ENCODE measurements at places on chromosomes 5 and 9.
A peak's percentile ranks its signal among the peaks of the same experiment; 100 is the strongest.

DNA sequence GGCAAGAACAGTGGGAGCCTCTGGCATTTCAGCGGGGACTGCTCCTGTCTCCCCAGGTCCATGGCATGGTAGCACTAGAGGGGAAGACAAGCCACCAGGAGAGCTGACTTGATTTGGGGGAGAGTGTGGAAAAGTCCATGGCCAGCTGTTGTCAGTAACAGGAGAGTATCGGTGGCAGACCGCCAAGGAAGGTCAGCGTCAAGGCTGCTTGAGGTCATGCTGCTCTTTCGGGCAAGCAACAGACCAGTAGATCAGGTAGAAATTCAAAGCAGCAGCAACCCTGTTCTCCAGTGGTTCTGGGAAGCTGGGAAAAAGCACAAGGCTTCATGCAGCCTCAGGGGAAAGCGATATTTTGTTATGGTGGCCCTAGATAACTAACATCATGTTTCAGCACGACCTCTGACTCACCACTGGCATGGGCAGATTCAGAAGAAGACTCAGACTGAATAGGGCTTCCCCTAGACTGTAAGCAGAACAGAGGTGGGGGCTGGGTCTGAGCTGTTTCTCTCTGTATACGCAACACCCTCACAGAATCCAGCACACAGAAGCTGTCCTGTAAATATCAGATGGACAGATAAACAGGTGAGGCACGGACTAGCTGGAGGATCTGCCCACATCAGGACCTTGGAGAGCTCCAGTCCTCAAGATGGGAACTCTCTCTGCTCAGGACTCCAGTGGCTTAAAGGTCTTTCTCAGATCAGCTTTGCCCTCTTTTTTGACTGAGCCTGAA is 35.2 kb upstream of the PLEKHG4B start:
- DNase-seq: no peak

DNA sequence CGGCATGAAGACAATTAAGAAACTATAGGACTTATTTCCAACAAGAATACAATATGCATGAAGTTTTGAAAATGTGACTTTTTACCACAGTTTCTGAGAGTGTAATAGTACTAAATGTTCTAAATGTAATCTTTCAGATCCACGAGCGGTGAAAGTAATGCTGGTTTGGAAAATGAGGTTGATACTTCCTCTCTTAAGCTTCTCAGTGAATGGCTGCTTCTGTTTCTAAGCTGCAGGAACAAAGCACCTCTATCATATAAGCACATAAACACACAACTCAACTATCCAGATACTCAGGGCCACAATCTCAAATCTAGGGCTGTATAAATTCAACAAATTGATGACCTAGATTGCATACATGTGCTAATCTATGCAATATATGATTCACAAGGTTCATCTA is 78.3 kb downstream of the LIFR start:
- DNase-seq: peak; percentile 69

DNA sequence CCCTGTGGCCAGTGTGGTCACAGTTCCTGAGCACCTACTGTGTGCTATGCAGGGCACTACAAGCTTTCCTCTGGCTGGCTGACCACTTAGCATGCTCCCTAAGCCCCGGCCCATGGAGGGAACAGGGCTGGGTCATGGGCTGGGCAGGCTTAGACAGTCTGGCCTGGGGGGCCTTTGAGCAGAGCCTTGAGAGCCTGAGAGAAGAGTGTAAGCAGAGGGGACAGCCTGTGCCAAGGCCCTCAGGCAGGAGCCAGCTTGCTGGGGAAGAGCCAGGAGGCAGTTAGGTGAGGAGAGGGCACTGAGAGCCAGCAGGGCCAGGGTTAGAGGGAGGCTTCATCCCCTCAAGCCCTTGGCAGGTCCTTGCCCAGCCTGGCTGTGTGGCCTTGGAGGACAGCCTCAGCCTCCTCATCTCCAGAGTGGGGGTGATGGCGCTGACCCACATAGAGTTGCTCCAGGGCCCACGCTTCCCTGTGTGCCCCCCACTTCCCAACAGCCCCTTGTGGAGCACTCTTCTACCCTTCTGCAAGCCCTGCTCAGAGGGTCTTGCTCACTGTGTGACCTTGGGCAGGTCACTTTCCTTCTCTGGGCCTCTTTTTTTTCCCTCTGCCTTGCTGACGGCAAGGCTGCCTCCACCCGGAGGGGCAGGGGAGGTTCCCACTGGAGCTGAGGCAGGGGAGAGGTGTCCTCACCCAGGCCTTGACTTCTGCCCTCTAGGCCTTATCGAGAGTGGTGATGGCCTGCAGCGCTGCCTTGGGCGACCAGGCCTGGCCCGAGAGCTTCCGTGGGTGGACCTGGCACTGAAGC is 107.1 kb downstream of the PHF2 start:
- DNase-seq: no peak

GRCh38 chr5:15034379-15034778 is 162.8 kb upstream of the ANKH start:
- DNase-seq: no peak

DNA sequence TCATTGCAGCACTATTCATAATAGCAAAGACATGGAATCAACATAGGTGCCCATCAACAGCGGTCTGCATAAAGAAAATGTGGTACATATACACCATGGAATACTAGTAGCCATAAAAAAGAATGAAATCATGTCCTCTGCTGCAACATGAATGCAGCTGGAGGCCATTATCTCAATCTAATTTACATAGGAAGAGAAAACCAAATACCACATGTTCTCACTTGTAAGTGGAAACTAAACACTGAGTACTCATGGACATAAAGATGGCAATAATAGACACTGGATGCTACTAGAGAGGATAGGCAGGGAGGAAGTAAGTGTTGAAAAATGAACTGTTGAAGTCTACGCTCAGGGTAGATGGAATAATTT is 203.9 kb upstream of the CDH9 start:
- no peak for DNase-seq

- DNase-seq: no peak
Observed at GRCh38 chr5:109907189-109907588, 217.5 kb downstream of the MAN2A1 start.

- DNase-seq: no peak
Observed at GRCh38 chr5:171749365-171749764, 36.3 kb upstream of the SMIM23 start.

GRCh38 chr5:84228266-84228665 is 156.4 kb downstream of the EDIL3 start:
- no peak for DNase-seq

- DNase-seq: no peak
Observed at GRCh38 chr5:126358525-126358924, 64.7 kb upstream of the GRAMD2B start.

DNA sequence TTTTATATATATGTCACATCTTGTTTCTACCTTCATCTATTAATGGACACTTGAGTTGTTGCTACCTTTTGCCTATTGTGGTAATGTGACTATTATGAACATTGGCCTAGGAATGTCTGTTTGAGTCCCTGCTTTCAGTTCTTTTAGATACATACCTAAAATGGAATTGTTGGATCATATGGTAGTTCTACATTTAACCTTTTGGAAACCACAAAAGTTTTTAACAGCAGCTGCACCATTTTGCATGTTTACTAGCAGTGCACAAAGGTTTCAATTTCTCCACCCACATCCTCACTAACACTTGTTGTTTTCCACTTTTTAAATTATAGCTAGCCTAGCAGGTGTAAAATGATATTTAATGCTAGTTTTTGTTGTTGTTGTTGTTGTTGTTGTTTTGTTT is 88.4 kb downstream of the GALNT10 start:
- DNase-seq: no peak

DNA sequence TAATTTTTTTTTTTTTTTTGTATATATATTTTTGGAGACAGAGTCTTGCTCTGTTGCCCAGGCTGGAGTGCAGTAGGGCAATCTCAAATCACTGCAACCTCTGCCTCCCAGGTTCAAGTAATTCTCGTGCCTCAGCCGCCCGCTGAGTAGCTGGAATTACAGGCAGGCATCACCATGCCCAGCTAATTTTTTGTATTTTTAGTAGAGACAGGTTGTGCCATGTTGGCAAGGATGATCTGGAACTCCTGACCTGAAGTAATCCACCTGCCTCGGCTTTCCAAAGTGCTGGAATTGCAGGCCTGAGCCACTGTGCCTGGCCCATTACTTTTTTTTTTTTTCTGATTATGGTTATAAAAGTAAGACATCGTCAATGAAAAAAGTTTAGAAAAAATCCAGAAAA is 84.0 kb upstream of the LMNB1 start:
- DNase-seq: no peak

DNA sequence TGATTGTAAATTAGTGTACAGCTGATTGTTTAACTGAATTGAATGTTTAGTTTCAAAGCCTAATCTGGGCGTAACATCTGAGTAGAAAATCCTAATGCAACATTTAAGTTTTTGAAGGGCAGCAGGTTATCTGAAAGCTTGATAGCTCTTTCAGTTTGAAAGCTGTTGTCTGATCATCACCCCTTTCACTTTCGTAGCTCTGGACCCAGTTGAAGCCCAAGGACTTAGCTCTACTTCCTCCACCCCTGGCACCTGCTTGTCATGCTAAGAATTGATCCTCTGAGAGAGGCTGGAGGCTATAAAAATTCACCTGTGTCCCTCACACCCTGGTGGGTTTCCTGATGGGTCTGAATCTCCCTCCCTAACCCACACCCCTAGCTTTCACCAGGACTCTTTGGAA is 86.0 kb downstream of the ZFAND5 start:
- no peak for DNase-seq

GRCh38 chr9:12290166-12290869 is 402.9 kb upstream of the TYRP1 start:
- DNase-seq: no peak

DNA sequence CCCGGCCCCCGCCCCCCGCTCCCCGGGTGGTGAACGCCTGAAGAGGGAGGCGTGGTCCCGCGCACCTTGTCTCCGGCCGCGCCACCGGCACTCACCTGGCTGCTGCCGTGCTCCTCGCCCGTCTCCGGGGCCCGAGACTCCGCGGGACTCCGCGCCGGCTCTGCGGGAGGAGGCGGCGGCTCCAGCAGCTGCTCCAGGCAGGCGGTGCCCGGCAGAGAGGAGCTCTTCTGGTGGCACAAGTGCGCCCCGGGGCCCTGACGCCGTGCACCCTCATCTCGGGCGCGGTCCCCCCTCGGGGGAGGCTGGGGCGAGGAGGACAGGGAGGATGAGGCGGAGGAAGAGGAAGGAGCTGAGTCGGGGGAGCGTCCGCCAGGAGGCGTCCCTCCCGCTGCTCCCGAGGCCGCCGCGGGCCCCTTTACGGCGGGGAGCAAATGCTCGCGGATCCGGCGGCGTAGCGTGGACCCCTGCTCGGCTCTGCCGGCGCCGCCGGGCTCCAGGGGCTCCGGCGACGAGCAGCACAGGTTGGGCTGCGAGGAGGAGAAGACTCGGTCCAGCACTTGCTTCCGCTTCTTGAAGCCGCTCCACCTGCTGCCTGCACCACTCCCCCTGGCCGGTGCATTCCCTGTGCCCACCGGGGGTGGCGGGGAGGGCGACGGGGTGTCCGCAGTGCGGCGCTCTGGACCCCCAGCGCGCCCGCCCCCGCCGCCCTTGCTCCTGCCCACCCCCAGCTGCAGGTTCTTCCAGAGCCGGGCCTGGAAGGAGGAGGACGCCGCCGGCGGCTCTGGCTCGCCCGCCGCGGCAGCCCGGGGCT is 928 bp downstream of the MCTP1 start:
- no peak for DNase-seq

DNA sequence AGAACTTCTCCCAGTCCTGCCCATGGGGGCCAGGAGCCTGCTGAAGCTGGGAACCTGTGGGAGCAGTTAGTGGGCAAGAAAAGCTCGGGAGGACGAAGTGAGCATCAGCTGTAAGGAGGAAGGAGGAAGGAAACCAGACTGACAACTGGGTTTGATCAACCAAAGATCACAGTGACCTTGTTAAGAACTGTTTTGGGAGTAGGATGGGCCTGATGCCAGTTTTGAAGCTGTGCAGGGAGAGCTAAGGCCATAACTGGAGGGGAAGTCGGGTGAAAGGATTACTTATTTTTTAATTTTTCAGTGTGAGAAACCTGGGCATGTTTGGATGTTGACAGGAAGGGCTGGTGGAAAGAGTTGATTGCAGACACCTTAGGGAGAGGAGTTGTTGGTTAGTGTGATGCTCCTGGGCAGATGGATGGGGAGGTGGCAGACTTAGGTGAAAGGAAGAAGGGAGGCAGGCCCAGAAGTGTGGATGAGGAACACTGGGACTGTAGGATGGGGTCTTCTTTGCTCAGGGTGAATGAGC is 58.3 kb upstream of the KLF4 start:
- DNase-seq: no peak

DNA sequence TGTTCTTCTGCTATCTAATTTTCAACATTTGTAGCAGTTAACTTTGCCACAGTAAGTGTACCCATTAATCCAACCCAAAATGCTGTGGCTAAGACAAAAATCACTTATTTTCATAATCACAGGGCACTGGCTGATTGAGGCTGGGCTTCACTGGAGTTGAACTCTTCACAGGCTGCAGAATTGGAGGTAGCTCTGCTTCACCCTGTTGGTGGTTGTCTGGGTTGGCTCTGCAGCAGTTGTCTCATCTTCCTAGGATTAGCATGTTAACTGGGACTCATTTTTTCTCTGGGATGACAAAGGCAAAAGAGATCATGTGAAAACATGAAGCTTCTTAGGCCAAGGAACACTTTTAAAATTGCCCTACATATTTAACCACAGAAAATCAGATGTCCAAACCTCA is 518.9 kb downstream of the TLR4 start:
- no peak for DNase-seq

DNA sequence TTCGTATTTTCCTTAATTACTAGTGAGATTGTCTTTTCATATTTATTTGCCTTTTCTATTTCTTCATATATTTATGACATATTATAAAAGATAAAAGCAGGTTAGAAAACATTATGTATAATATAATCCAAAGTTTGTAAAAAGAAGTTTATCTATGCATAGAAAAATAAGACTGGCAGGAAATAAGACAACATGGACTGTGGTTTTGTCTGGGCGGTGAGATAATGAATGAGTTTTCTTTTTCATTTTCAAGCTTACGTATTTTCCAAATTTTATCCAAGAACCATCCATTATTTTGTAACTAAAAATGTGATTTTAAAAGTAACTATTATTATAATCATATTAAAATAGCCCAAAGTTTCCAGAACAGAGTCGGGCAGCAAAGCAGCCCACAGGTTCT is 109.8 kb upstream of the MVB12B start:
- DNase-seq: no peak

GRCh38 chr9:29866556-29866955 is 2293.3 kb upstream of the C9orf72 start:
- DNase-seq: no peak

DNA sequence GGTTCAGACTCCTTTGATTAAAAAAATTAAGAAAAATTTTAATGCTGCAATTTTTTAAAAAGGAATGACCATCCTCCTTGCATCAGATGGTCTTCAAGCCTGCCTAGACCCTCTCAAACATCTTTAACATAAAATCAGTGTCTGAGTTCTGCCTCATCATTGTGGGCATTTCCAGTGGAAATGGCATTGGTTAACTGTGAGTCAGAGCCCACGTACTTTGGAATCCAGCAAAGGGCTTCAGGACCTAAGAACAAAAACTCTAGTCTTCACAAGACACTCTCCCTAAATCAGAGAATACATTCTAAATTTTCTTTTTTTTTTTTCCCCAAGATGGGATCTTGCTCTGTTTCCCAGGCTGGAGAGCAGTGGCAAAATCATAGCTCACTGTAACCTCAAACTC is 9.4 kb upstream of the C5orf15 start:
- DNase-seq: peak; percentile 70
